Lung microvascular endothelial cell (primary cell): ENCODE measurements at places on chromosomes 1 and 21.

GRCh38 chr21:35783721-35784120 is 276.6 kb downstream of the SETD4 start:
- no peak for DNase-seq

- DNase-seq, result no peak
Observed at GRCh38 chr1:202011994-202012393, 1.6 kb downstream of the ELF3 start.

GRCh38 chr1:189682591-189682990 is 795.1 kb downstream of the BRINP3 start:
- DNase-seq, result no peak

DNA sequence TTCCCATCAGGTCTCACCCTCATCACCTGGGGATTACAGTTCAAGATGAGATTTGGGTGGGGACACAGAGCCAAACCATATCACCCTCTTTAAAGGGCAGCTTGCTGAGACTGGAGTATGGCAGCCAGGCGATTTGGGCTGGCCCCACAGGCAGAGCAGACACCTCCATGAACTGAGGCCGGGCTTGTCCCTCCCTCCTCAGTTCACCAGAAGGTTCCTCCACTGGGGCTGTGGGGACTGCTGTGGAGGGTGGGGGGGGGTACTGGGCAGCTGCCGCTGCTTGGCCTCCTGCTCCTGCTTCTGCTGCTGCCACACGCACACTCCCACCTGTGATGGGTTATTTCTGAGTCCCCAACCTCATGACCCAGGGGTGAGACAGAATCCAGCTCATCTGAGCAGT is 53.9 kb upstream of the PDE9A start:
- no peak for DNase-seq

- no peak for DNase-seq
Observed at GRCh38 chr1:228996281-228996680, 261.0 kb downstream of the RHOU start.

DNA sequence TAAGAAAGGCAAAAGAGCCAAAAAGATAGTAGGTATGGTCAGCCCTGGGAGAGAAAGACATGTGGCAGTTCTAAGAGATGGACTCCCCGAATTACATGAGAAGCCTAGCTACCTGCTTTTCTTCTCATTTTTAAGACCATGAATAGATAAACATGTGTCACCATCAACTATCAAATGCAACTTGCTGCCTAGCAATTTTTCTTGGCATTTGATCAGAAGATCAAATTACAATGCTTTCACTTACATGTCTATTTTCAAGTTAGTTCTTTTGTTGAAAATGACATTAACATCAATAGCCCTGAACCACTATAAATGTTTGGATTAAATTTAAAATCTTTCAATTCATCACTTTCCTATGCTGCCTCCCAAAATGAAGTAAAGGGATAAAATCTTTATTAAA is 212.3 kb downstream of the HHIPL2 start:
- DNase-seq, result no peak

GRCh38 chr1:183622884-183623785 is 12.4 kb downstream of the ARPC5 start:
- peak; percentile 80 for DNase-seq

DNA sequence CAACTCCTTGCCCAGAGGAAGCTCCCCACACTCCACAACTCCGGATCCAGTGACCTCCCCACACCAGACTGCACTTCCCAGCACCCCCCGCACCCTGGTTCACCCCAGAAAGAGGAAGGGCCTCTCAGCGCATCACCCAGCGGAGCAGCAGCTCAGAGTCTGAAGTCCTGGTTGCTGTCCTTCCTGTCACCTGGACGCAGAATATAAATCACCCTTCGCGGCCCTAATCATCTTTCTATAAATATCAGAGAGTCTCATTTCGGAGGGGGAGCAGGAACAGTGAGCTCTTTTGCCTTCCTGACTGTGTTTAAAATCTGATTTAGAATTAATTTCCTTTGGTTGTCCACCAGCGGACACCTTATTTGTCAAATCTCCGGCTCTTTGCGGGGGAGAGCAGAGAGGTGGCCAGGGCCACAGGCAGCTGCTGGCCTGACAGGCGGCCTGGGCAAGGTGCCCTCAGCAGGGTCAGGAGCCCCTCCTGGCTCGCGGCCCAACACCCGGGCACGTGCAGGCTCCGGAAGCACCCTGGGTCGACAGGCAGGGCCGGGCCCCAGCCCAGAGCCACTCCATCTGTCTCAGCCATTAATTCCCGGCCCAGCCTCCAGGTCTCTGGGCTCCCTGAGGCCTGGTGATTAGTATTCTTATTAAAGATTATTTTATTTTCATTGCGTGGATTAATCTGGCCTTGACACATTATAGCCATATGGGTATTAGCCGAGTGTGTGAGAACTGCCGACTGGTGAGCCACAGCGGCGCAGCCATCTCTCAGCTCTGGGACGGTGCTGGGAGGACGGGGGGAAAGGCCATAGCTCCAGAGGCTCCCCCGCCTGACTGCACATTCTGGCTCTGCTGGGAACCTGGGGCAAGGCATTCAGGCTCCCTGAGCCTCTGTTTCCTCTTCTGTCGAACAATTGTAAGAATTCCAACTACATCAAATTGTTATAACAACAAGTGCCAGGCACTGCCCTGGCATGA is 19.7 kb downstream of the EPHA8 start:
- DNase-seq, result no peak

DNA sequence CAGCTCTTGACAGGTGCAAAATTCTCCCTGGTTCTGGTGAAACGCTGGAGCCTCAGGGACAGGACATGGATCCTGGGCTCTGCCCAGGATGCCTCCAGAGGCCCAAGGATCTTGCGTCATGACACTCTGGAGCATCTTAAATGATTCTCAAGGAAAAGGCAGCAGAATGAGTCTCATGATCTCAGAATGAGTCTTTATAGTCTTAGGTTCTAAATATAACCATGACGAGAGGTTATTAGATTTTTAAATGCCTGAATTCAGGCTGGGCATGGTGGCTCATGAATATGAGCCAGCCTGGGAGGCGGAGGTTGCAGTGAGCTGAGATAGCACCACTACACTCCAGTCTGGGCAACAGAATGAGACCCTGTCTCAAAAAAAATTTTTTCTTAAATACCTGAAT is 55.5 kb downstream of the ECE1 start:
- no peak for DNase-seq

DNA sequence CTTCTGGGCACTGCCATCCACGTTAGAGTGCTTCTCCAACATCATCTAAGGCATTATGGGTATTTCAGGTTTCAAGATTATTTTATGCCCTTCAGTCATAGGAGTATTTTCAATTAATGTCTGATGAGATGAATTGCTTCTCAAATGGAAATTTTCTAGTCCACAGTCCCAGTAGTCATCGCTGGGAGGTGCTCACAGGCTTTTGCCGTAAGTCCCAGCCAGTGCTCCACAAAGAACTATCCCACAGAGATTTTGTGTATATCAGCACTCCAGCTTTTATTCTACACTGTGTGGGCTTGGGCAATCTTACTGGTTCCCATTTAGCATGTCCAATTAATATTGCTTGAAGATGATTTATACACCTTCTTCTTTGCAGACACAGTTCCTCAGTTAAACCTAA is 61.0 kb downstream of the SMYD2 start:
- DNase-seq, result no peak

DNA sequence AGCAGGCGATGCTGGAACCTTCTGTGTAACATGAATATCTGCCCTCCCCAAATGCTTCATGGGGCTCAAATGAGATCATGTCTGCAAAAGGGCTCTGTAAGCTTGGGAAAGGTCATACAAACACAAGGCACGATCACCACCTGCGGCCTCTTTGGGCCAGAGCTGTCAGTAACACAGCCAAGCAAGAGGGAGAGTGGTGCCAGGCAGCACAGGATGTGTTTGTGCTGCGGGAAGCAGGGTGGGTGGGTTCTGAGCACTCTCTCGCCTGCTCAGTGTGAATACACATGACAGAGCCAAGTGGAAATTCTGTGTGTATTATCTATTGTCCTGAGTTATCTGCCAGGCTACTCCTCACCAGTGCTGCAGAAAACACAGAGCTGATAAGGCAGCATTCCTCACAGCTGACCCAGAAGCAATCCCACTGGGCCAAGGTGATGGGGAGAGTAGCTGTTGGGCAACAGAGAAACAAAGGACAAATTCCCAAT is 101.2 kb downstream of the LAMC2 start:
- DNase-seq, result peak; percentile 64

- DNase-seq, result no peak
Observed at GRCh38 chr1:65470766-65471165, 50.3 kb downstream of the LEPR start.

DNA sequence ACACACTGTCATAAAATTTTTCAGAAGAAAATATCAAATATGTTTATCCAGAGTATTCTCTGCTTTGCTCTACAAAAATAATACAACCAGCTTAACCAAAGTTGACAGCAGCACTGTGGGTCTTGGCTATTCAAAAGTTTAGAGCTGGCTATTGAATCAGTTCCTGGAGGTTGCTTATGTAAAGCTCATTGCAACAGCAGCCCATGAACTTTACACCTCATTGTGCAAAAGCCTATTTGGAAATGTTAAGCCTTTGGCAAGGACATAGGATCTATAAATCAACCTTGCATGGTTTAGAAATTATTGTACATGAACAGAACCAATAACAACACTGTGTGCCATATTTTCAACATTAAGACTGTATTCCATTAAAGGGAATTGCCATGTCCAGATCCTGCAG is 714.9 kb downstream of the ADGRL2 start:
- DNase-seq, result peak; percentile 21

DNA sequence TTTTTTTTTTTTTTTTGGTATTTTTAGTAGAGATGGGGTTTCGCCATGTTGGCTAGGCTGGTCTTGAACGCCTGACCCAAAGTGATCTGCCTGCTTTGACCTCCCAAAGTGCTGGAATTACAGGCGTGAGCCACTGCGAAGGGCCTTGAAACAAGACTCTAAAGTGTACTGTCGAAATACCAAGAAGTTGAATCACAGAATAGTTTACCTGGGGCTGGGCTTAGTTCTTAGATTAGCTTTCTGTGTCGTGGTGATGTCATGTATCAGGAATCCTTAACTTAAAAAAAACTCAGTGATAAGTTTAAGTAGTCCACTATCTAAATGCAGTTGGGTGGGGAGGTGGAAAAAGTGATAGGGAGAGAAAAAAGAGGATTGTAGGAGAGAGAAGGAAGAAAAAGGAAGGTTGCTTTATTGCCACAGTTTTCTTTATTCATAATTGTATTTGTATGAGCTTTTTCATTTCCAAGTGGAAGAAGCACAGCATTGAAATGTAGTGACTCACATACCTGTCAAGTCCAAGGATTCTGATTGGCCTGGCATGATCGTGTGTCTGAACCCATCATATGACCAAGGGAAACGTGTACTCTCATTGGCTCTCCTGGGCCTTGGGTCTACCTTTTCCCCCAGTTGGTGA is 13.4 kb downstream of the ITSN1 start:
- peak; percentile 38 for DNase-seq

DNA sequence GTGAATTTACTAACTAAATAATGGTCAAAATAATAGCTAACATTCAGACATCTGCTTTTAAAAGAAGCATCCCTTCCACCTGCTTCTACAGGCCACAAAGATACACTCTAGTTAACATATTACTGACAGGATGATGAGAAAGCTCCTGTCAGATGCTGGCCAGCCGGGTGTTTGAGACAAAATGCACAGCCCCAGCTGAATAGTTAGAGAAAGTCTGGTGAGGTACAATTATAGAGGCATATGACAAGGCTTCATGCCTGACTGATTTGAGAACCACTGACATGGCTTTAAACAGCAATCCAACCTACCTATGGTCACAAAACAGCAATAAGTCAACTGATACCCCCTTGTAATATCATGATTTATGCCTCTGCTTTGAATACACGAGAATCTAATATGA is 137.0 kb downstream of the DENND1B start:
- DNase-seq, result no peak

- DNase-seq, result no peak
Observed at GRCh38 chr1:51295926-51296325, 34.4 kb downstream of the TTC39A start.

- DNase-seq, result no peak
Observed at GRCh38 chr21:32138658-32139057, 140.2 kb downstream of the MIS18A start.

DNA sequence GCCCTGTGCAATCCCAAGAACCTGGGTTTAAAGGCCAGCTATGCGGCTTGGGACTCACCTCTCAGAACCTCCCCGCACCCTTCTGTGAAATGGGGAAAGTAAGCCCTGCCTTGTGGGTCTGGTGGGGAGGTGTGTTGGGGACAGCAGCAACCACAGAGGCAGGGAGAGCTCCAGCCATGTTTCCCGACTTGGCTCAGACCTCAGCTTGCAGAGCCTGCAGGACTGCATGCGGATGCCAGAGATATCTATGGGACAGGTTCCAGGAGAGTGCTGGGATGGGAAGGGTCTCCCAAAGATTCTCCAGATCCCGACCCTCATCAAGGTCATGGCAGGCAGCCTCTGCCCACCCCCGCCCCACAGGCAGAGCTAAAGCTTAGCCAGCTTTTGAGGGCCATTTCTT is 20.2 kb downstream of the PADI1 start:
- DNase-seq, result no peak

- DNase-seq, result no peak
Observed at GRCh38 chr21:31176080-31176551, 137.8 kb upstream of the KRTAP19-8 start.

- no peak for DNase-seq
Observed at GRCh38 chr1:55781944-55782482, 566.8 kb upstream of the USP24 start.

- no peak for DNase-seq
Observed at GRCh38 chr1:12649971-12650421, 6.1 kb downstream of the AADACL4 start.

- DNase-seq, result no peak
Observed at GRCh38 chr1:19059773-19060172, 103.3 kb upstream of the IFFO2 start.

DNA sequence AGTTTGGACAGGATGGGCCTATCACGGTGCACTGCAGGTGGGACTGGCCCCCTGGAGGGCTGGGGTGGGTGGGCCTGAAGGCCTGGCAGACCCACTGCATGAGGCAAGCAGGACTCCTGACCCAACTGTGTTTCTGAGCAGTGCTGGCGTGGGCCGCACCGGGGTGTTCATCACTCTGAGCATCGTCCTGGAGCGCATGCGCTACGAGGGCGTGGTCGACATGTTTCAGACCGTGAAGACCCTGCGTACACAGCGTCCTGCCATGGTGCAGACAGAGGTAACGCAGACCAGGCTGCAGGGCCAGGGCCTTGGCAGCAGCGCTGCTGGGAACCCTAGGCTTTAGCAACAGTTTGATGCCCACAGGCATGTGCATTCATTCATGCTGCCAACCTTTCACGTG is 29.0 kb upstream of the KDM4A start:
- no peak for DNase-seq

DNA sequence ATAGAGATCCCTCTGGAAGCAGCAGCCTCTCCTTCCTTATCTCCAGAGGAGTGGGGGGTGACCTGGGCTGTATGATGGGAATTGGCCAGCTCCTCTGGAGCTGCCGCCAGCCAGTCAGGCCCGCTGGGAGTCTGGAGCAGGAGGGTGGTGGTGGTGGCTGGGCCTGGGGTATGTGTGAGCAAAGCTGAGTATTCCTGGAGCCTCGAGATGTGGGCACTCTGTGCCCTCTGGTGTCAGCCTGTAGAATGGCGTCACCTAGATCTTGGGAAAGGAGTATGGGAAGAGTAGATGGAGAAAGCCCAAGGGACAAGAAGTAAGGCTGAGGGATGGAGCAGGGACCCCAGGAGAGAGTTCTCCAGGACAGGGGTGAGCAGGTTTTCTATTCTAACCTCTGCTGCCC is 16.0 kb downstream of the VANGL2 start:
- DNase-seq, result peak; percentile 54
